ENCODE measurements at places on chromosomes 1 and 21.

- peak; percentile 80 for DNase-seq
These were observed 4.9 kb downstream of the AHDC1 start for GRCh38 chr1:27598902-27599528.

DNA sequence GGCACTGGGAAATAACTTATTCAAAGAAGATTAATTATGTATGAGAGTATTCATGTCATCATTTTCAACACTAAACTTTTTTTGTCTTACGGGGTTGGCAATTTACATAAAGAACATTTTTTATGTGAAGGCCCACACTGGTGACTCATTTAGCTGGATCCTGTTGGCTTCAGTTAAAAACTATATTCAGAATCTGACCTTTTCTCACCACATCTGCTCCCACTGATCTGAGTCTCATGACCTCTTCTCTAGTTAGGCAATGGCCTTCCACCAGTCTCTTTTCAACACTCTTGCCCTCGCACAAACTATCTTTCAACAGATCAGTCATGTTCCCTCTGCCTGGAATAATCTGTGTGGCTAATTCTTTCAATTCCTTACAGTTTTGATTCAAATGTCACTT, 53.4 kb downstream of the TMPRSS15 start:
- DNase-seq: no peak

GRCh38 chr21:16509476-16509875, 779.7 kb downstream of the USP25 start:
- no peak for DNase-seq

- DNase-seq: no peak
These were observed 15.3 kb upstream of the TRNAU1AP start for GRCh38 chr1:28537457-28538199.

GRCh38 chr1:59013276-59013927, 229.6 kb upstream of the JUN start:
- DNase-seq: peak; percentile 52

DNA sequence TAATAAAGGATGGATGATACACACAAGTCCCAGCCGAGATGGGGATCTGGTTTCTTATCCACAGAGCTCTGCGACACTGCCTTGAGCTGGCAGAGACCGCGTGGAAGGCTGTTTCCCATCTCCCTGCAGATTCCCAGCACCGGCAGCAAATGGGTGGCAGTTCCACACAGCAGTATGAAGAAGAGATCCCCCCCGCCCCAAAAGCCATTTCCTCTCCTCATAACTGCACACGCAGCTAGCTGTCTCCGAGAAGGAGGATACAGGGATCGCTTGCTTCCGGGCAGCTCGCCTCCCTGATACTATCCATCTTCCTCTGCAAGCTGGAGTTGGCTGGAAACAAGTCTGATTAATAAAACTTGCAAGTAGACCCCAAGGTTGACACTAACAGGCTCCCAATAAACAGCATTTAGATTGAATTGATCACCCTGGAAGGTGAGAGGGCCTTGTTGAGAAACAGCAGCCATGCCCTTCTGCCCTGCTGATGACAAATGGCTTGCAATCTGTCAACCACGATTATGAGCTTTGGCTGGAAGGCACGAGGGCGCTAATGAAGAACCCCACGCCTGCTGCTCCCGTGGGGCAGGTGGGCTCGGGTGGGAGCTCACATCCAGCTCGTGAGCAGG, 642.3 kb downstream of the AJAP1 start:
- no peak for DNase-seq

DNA sequence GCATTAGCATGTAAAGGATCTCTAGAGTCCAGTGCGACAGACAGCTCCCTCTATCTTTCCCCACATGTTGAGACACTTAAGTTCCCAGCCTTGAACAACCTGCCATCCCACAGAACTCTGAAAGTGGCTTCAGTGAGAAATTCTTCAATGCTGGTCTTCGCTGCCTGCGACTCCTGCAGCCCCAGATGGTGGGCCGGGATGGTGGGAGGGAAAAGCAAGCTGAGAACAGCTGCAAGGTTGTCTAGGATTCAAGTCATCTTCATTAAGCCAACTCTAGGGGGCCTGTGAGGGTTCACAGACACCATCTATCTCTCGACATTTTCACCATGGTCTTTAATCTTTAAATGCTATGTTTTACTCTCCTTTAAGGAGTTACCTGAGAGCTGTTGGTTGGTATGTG, 185.5 kb upstream of the C1orf174 start:
- no peak for DNase-seq
